ENCODE measurements at places on chromosomes 4 and X.

GRCh38 chr4:74671080-74671698 lies 123.1 kb downstream of the BTC start:
- DNase-seq, result no peak

DNA sequence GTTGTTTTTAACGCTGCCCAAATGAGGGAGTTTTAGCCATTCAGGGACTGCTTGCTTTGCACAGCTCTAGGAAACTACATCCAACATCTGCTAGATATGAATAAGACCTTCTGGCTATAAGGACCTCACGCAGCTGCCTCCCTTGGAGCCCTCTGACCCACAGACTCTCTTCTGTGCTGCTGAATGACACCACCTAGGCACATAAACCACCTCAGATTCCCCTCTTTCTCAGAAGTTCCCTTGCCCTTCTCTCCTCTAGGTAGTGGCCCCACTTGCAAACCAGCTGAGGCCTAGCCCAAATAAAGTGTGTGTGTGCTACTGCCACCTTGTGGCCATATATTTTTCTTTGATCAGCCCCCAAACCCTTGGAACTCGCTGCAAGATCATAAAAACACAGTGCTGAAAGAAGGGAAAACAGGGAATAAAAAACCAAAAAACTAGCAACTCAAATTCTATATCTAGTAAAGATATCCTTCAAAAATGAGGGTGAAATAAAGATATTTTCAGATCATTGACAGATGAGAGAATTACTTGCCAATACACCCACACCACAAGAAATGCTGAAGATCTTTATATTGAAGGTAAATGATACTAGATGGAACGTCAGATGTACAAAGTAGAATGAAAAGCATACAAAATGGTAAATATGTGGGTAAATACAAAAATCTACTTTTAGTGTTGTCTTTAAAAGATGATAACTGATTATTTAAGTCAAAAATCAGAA lies 265.9 kb downstream of the ADAMTS3 start:
- peak; percentile 4 for DNase-seq

DNA sequence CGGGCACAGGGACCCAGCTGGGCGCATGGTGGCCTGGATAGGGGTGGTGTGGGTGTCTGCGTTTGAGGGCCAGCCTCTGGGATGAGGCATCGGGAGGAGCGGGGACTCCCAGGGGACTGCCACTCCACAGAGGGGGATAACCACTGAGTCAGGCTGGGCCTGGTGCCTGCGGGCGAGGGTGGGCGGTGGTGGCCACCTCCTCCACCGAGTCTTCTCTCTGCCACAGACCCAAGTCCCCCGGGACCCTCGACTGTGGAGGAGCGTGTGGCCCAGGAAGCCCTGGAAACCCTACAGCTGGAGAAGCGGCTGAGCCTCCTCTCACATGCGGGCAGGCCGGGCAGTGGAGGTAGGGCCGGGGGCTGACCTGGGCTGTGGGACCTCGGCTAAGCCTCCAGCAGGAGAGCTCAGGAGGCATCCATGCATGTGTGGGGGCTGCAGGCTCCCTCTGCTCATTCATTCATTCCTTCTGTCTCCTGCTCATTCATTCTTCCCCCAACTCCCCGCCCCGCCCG lies 26.4 kb downstream of the DOK7 start:
- no peak for DNase-seq

- peak; percentile 24 for DNase-seq
Observed at GRCh38 chr4:81491943-81492342, 20.2 kb upstream of the RASGEF1B start.

GRCh38 chr4:71259911-71260331 lies 78.9 kb upstream of the SLC4A4 start:
- DNase-seq, result no peak

GRCh38 chr4:121698236-121698671 lies 1.5 kb upstream of the ANXA5 start:
- no peak for DNase-seq

- DNase-seq, result no peak
Observed at GRCh38 chr4:22897520-22898108, 204.9 kb downstream of the GBA3 start.

DNA sequence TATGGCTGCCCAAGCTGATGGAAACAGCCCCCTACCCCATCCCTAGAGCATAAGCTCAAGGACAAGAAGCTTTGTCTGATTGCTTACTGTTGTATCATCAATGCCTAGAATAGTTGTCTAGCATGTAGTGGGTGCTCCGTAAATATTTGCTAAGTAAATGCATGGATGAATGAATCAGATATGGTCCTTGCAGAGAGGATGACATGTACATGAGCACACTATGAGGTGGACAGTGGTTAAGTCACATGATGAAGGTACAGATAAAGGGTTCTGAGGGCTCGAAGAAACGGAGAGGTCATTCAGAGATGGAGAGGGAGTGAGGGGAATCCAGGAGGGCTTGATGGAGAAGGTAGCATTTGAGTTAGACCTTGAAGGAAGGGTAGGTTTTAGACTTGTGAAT lies 214.2 kb downstream of the RBMX2 start:
- DNase-seq, result no peak

DNA sequence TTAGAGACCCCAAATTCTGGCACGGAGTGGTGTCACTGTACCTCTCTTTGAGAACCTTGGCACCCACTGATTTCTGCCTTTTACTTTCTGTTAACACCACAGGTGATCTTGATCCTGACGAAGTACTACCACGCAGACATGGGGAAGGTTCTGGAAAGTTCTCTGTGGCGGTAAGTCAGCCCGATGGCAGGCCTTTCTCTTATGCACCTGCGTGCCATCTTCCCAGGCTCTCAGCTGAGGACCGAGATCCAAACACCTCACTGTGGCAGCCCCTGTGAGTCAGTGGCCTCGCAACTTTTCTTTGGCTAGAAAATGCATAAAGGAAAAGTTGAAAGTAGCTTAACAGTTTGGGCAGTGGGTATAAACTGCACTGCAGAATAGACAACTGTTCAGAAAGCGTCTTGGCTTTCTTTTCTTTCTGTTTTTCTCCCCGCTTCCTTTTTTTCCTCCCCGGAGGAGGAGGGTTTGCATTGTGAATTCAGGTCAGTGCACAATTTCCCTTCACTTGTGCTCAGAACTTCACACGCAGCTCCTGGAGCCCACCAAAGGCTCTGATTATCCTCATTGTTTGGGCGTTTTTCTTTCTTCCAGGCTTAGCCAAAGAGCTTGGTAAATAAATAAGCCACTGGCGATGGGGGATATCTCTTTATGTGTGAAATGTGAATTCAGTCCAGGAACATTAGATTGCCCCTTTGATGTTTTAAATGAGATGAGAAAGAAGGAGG lies 38.4 kb downstream of the PSAPL1 start:
- DNase-seq, result no peak

- no peak for DNase-seq
Observed at GRCh38 chr4:172356016-172356415, 542.8 kb downstream of the GALNTL6 start.

- DNase-seq, result no peak
Observed at GRCh38 chrX:136159611-136160025, 12.3 kb downstream of the FHL1 start.

GRCh38 chr4:1113311-1114009 lies at the start of gene RNF212:
Gene RNF212, minus strand, starts transcription at chr4:1113564. Its CDS starts 100 bp downstream, at chr4:1113464.
- peak; percentile 21 for DNase-seq

DNA sequence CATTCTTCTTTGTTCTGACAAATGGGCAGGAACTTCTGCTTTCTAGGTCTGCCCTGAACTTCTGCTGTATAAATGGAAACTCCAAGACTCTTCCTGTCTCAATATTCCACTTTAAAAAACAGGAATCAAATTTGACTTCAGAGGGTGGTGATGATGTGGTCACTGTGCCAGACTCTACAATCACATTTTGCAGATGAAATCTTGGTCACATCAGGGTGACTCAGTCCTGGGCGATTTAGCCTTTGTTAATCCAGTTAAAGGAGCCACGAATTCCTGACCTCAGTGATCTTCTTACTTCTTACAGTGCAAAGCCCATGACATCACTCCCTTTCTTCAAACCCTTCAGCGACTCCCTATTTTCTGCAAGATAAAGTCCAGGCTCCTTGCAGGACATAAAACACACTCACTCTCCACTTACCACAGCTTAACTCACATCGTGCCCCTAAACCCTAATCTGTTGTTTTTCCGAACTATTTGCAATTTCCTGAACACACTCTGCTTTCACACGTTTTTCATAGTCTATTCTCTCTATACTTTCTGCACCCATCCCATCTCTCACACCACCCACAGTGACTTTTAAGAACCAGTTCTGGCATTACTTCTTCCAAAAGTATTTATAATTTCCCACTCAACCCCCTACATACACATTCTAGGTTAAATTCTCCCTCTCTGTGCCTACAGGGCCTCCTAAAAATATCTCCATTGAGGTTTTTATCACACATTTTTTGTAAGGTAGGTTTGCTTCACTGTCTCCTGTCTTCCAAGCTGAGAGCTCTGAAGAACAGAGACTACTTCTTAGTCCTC lies 11.1 kb downstream of the GASK1B start:
- no peak for DNase-seq

DNA sequence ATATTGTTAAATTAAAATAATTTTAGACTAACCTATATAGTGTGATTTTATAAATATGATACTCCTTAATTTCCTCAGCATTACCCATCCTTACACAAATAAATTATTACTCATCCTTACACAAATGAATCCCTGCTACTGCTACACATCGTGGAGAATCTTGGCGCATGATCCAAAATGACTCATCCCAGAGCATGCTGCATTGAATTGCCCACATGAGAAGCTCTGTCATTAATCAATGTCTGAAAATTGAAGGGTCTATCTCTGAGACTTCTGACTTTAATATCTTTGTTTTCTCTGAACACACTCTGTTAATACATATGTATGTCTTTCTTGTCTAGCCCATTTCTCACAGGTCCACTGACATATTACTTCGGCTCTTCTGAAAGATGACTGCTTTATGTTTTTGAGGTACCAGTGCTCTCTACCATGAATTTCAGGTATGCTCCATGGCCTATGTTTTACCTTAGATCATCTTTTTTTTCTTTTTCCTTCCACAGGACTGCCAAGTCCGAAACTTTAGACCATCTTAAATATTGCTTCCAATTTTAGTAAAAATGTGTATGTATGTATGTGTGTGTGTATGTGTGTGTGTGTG lies 15.7 kb upstream of the DUSP21 start:
- no peak for DNase-seq

DNA sequence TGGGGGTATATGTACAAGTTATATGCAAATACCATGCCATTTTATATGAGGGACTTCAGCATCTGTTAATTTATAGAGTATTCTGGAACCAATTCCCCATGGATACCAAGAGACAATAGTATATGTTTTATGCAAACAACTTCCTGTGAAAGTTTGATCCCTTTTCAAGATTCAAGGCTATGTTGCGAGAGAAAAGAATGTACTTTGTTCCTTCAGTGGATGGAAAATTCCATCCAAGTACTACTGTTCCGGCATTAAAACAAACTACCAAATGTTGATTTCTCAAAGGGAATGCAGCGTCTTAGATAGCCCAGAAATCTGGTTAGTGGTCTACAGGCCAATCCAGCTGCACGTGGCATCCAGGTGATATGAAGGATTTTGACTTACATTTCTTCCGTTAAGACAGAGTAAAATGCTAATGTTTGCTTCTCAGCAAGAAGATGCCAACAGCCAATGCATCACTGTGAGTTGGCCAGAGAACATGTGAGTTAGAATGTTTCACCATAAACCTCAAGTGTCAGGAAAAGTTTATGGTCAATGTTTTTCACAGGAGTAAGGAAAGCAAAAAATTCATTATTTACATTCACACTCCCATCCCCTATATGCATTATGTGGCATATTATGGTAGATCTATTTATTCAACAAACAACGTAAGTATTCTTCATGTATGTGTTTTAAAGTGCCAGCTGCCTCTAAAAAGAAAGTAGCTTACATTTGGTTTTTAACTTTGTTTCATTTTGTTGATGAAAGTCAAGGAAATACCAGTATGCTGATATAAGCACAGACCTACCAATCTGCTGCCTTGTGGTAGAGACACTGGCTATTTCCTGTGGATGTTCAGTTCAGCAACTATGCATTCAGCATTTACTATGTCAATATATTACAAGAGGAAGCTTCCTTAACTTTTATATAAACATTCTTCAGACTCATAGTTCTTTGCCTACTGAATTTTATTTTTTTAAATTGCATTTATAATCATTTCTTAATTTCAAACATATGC lies 44.4 kb downstream of the METTL14 start:
- DNase-seq, result no peak

DNA sequence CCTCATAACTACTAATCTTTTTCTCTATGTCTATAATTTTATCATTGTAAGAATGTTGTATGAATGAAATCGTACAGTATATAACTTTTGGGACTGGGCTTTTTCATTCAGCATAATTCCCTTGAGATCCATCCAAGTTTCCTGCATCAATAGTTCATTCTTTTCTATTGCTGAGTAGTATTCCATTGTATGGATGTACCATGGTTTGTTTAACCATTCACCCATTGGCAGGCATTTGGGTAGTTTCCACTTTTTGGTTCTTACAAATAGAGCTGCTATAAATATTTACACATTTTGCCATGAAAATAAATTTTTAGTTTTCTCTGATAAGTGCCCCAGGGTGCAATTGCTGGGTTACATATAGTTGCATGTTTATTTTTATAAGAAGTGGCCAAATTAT lies 659.8 kb downstream of the RAPGEF2 start:
- DNase-seq, result no peak
